Body of pancreas (tissue), 4 donors: ENCODE measurements at places on chromosomes 4 and X. TPM values are rescaled to one million over a fixed set of nuclear protein-coding genes. Genes with fewer than 3 reads are reported as not detected.

Gene NOA1
- 30.6 TPM for total RNA-seq

DNA sequence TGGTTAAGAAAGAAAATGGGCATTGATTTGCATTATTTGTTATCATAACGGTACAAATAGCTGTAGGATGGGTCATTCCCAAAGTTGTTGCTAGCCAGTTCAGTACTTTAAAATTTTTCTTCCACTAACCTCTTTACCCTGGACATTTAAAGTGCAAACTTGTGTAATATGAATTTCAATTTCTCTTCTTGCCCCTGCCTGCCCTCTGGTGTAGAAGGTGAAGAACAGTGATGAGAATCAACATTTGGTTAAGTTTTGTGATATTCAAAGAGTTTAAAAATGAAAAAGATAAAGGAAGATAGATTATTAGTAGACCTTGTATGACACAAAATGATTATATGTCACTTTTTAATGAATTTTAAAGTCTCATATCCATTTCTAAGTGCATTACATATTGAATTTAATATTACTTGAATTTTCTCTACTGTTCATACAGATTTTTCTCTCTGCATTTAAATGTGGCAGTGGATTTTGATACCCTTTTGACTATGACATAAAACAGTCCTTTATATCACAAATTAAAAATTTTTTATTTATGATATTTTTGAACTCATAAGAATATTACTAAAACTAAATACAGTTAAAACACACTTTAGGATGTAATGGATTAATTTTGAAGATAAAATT lies 337.7 kb downstream of the BMPR1B start:
- no peak overlapping the region for H3K4me3 ChIP-seq
- no peak overlapping the region for H3K27ac ChIP-seq
- H3K4me1 ChIP-seq = no peaks in the 10 kb centered on the region
- DNase-seq = no peak
- no peaks in the 10 kb centered on the region for H3K27me3 ChIP-seq
- no peaks in the 10 kb centered on the region for H3K36me3 ChIP-seq

- no peak overlapping the region for H3K27ac ChIP-seq
- no peak overlapping the region for H3K4me3 ChIP-seq
- DNase-seq = no peak
- H3K27me3 ChIP-seq = no peaks in the 10 kb centered on the region
- no peaks in the 10 kb centered on the region for H3K4me1 ChIP-seq
These were observed 637.6 kb upstream of the EPHA5 start for GRCh38 chr4:66307641-66308438.

Gene FGA
- 1.0 TPM for total RNA-seq

Gene LUZP4
- total RNA-seq = not detected

- no peak for DNase-seq
- no peaks in the 10 kb centered on the region for H3K27me3 ChIP-seq
- H3K27ac ChIP-seq = no peak overlapping the region
These were observed 262.2 kb downstream of the ARHGAP10 start for GRCh38 chr4:147994076-147994475.

Gene ZCCHC18
- not detected for total RNA-seq

- H3K27ac ChIP-seq = no peak overlapping the region
- no peak overlapping the region for H3K4me3 ChIP-seq
- H3K27me3 ChIP-seq = no peaks in the 10 kb centered on the region
- H3K4me1 ChIP-seq = no peaks in the 10 kb centered on the region
- H3K36me3 ChIP-seq = peaks cover 6% of the 10 kb centered on the region
- peak; percentile 81 for DNase-seq
These were observed 2.7 kb upstream of the RENBP start for GRCh38 chrX:153947009-153947769.

DNA sequence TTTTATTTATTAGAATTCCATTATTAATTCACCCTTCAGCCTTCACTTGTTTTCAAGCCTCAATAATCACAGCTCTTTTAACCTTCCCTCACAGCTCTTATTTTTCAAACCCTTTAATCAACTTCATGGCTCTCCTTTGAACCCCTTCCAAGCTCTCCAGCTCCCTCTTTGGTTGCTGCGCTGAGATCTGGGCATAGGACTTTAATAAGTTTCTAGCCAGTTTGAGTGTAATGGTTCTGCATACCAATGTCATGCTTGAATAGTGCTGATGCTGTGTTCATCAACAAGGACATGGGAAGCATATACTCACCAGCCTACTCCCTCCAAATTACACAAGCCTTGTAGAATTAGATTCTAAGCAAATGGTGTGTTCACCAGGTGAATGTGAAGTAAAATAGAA lies 3.5 kb upstream of the RNF212 start:
- DNase-seq = no peak
- H3K4me3 ChIP-seq = no peak overlapping the region
- H3K36me3 ChIP-seq = no peaks in the 10 kb centered on the region
- H3K27me3 ChIP-seq = no peaks in the 10 kb centered on the region
- H3K27ac ChIP-seq = peak overlapping the region; percentile 52

GRCh38 chrX:9171841-9172463 lies 138.0 kb upstream of the FAM9B start:
- no peak overlapping the region for H3K4me3 ChIP-seq
- no peaks in the 10 kb centered on the region for H3K4me1 ChIP-seq
- no peak for DNase-seq
- no peak overlapping the region for H3K27ac ChIP-seq

Gene TMSB15A
- not detected for total RNA-seq
